D721Med (cell line): ENCODE measurements at places on chromosomes 6 and 20.

- DNase-seq, result no peak
Measured at GRCh38 chr20:52003415-52003814, 188.2 kb downstream of the ZFP64 start.

GRCh38 chr20:59789686-59790085 is 143.8 kb downstream of the SYCP2 start:
- DNase-seq, result no peak

- no peak for DNase-seq
Measured at GRCh38 chr20:46434597-46434996, 28.2 kb upstream of the ELMO2 start.

- DNase-seq, result no peak
Measured at GRCh38 chr20:8424010-8424409, 291.9 kb downstream of the PLCB1 start.

DNA sequence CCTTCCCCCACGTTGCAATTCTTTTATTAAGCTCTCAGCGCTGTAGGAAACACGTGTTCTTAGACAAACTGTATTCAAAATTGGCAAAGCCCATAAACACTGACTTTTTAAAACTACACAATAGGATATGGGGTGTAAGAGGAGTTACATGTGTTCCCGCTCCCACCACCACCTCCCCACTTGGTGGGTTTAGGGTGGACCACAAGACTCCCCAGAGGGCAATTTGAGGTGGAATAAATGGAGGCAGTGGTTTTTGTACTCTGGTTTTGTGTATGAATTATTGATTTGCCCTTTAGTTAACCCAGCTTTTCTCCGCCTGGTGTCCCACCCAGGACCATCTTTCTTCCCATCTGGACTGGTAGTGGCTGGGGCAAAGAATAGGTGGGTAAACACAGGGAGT is 3.7 kb downstream of the UQCC2 start:
- no peak for DNase-seq

DNA sequence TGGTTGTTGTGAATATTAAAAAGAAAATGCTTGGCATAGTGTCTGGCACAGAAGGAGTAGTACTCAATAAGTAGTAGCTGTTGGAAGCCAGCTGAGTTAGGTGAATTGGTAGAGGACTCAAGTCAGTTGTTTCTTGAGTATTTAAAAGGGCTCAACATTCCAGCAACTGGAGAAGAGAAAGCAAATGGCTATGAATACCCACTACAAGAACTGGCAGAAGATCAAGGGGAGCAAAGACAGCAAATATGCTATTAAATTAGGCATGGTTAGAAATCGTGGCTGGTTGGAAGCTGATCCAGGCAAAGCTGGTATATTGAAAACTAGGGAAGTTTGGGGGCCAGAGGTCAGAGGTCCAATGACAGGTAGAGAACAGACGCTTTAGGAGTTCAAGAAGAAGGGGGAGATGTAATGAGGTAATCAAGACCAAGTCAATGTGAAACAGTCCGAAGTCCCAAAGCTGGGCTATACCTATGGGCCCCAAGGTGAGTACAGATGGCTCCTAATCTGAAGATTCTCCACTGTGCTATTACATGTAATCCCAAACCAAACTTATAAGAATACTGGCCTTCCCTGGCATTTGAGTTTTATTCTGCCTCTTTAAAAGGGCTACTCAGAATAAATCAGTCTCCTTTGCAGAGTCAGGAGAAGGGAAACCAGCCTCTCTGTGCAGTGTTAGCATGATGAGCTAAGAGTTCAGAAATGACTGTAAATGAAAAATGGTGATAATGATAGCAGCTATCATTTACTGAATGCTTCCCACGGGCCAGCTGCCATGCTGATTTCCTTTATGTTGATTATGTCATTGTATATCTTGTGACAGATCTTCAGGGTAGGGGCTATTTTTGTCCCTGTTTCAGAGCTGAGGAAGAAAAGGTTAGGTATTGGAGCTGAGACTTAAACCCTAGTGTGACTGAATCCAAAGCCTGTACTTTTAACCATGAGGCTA is 122.3 kb downstream of the ANKS1A start:
- DNase-seq, result no peak

DNA sequence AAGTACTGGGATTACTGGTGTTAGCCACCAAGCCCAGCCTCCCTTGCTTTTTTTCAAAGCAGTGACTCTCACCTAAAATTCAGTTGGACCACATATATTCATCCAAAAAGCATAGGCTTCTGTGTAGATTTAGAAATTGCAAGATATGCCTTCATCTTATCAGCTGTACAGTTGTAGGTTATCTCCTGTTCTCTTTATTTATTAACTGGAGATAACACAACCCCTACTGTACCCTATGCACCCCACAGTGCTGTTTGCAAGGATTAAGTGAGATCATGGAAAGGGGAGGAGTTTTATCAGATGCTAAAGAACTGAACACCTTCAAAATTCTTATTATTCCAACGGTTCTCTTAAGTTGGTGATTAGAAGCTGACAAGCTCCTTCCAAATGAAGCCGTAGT is 164.4 kb upstream of the JARID2 start:
- DNase-seq, result no peak

GRCh38 chr6:1057490-1058135 is 254.3 kb upstream of the FOXQ1 start:
- peak; percentile 38 for DNase-seq

DNA sequence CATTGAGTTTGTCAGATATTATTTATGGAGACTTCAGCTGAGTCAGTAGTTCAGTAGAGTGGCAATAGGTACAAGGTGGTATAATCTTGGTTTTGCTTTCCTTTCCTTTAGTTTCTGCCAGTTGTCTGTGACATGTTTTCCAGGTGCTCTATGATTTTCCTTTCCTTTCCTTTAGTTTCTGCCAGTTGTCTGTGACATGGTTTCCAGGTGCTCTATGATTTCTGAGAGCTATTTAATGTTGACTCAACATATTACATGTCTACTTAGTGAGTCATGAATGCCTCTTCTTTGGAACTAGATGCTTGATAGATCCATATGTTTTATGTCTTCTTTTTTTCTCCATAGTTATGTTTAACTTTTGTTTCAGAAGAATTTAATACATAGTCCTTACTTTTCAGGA is 186.4 kb upstream of the DEFB112 start:
- no peak for DNase-seq

DNA sequence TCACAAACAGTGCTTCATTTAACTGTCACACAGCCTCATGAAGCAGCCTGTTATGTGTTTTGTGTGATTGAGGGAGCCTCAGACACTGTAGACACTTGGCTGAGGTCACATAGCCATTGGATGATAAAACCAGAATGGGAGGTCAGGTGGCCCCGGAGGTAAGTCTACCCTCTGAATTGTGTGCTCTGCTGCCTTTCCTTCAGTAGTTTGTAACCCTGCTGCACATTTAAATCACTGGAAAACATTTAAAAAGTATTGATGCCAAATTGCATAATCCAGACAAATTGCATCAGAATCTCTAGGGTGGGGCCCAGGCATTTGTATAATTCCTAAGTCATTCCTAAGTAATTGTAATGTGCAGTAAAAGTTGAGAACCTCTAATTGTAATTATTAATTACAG is 85.2 kb upstream of the ECI2 start:
- DNase-seq, result no peak

GRCh38 chr6:158290659-158291058 is 21.6 kb upstream of the TULP4 start:
- no peak for DNase-seq

DNA sequence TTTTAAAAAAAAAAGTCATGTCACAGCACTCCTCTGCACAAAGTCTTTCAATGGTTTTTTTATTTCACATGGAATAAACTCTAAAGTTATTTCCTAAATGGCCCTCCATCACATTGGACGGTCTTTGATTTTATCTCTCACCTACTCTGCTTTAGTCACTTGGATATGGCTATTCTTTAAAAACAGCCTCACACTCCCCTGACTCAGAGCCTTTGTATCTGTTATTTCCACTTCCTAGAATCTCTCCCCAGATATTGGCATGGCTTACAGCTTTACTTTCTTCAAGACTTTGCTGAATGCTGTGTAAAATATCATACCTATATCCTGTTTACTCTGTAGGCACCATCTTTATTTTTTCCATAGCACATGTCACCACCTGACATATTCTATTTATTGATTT is 194.7 kb upstream of the MCHR2 start:
- no peak for DNase-seq

DNA sequence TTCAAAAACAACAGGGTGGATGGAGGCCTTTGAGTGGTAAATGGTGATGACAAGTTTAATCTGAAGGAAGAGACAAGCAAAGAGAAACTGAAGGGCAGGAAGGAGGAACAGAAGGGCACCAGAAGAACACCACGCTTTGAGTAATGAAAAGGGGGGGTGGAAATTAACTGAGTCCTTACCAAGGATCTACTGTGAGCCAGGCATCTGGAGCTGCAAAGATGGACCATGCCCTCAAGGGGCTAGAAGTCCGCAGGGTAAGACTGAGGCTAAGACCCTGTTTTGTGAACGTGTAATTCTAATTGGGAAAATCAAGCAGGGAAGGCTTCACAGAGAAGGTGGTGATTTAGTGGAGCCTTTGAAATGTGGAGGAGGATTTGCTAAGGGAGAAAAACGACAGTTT is 1.6 kb downstream of the NDRG3 start:
- no peak for DNase-seq

DNA sequence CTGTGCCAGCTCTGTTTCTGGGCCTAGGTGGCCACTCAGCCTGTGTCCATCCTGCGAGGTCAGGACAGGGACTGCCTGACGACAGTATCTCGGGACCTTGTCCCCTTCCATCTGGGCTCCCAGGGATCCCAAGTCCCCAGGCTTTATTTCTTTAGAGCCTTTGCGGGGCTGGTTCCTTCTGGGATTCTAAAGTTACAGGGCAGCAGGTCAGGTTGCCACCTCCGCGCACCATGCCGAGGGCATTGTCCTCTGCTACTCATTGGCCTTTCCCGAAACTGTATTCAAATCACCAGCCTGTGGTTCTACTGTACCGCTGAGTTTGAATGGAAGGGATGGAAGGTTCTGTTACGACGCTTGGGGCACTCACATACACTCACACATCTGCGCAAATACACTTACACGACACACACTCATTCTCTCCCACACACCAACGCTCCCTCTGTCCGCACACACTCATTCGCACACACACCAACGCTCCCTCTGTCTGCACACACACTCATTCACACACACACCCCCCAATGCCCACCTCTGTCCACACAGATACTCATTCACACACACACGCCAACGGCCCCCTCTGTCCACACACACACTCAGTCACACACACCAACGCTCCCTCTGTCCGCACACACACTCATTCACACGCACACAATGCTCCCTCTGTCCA is 59.8 kb upstream of the THBS2 start:
- DNase-seq, result no peak

- no peak for DNase-seq
Measured at GRCh38 chr6:88636871-88637270, 326.5 kb downstream of the RNGTT start.

DNA sequence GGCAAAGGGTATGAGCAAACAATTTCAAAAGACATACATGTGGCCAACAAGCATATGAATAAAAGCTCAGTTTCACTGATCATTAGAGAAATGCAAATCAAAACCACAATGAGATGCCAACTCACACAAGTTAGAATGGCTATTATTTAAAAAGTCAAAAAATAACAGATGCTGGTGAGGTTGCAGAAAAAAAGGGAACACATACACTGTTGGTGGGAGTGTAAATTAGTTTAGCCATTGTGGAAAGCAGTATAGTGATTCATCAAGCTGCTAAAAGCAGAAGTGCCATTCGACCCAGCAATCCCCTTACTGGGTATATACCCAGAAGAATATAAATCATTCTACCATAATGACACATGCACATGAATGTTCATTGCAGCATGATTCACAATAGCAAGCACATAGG is 6.7 kb upstream of the KHDC1L start:
- no peak for DNase-seq

DNA sequence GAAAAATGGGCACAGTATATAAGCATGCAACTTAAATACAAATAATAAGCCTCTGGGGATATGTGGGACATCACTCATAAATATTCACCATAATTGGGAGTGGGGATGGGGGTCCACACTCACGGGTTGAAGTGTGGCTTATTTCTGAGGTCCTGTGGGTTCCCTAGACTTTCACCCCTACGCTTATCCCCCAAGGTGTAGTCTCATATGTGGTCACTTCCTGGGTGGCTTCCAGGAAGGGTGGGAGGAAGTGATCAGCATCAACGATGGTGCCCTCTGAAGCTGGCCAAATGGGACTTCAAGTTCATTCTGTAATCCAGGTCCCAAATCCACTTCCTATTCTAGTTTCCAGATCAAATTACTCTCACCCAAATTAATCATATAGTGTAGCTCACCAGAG is 59.5 kb downstream of the GNAS start:
- no peak for DNase-seq

- DNase-seq, result no peak
Measured at GRCh38 chr20:8534368-8535160, 402.5 kb downstream of the PLCB1 start.

- DNase-seq, result no peak
Measured at GRCh38 chr6:70099732-70100131, 203.2 kb downstream of the COL9A1 start.
